ENCODE measurements at places on chromosomes 7 and 10. TPM values are rescaled to one million over a fixed set of nuclear protein-coding genes. Genes with fewer than 3 reads are reported as not detected.

The TAF5 gene
- total RNA-seq, result 4.7 TPM

The PNLIPRP1 gene
- total RNA-seq, result 1.2 TPM

The GIMAP5 gene
- 18.4 TPM for total RNA-seq

The AKR1C4 gene
- total RNA-seq, result not detected

The A1CF gene
- not detected for total RNA-seq

The ARID5B gene
- total RNA-seq, result 63.8 TPM

The GFRA1 gene
- total RNA-seq, result 65.8 TPM

DNA sequence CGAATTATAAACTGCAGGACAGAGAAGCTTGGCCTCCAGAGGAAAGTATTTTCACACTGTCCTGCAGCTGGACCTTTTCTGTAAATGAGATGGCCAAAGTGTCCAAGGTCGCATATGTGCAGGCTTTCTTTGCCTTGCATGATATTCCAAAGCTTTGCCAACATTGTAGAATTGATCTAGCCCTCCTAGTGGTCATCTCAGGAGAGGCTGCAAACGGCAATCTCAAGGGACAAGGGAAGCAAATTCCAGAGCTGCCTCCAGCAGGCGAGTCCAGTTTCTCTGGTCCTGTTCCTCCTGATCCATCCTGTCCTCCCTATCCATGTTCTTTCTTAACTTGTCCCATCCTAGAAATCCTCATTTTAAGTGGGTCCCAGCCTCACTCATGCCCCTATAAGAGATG lies 373.4 kb upstream of the PCDH15 start:
- no peak for DNase-seq

- DNase-seq, result no peak
Measured at GRCh38 chr7:127474457-127474856, 81.9 kb upstream of the ZNF800 start.

DNA sequence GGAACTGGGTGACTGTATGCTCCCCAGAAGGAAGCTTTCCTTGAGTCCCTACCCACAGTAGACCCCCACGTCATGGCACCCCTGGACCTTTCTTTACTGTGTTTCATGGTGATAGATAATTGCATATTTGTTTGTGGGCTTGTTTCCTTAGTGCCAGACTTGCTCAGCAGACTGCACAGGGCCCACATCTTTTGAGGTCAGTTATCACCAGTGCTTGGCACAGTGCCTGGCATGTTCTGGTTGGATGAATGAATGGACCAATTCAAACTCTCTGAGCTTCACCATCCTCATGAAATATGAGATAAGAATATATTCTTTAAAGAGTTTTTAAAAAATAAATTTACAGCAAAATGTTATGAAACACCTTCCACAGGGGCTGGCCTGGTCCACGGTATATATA lies 78.4 kb upstream of the EMX2 start:
- DNase-seq, result no peak

DNA sequence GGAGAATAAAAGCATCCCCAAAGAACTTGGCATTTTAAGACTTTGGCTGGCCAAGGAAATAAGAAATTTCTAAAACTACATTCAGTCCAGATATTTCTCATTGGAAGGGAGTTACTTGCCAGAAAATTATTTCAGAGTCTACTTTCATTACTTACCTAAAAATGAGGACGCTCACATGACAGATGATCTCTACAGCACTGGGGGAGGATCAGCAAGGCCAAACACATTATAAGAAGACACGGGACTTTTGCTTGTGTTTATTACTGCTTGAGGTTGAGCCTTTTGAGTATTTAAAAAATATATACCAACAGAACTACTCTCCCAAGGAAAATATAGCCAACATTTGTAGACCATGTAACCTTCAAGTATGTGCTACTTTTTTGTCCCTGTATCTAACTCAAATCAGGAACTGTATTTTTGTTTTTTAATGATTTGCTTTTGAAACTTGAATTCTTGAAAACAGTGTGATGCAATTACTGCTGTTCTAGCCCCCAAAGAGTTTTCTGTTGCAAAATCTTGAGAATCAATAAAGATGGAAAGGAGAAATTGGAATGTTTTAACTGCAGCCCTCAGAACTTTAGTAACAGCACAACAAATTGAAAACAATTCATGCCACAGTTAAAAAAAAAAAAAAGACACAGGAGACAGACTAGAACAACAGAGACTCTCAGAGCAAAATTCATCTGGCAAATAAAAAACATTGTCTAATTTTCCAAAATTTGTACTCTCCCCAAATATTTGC lies 128.1 kb downstream of the ZNF438 start:
- no peak for DNase-seq

DNA sequence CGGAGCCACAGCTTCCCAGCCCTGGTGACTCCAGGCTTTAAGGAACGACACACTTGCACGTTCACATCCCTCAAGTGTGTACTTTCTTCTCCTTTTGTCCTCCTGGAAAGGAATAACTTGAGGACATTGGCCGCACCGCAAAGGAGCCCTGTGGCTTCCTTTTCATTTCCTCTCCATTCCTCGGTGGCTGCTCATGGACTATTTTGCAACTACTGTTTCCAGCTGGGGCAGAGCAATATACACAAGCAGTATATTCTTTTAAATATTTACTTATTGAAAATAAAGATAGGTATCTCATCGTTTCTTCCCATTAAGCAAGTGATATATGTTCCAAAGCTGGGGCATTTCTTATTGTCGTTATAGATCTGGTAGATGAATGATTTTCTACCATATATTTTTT lies 97.2 kb upstream of the LYZL1 start:
- no peak for DNase-seq

- DNase-seq, result no peak
Measured at GRCh38 chr7:47721670-47722069, 139.8 kb upstream of the TNS3 start.

DNA sequence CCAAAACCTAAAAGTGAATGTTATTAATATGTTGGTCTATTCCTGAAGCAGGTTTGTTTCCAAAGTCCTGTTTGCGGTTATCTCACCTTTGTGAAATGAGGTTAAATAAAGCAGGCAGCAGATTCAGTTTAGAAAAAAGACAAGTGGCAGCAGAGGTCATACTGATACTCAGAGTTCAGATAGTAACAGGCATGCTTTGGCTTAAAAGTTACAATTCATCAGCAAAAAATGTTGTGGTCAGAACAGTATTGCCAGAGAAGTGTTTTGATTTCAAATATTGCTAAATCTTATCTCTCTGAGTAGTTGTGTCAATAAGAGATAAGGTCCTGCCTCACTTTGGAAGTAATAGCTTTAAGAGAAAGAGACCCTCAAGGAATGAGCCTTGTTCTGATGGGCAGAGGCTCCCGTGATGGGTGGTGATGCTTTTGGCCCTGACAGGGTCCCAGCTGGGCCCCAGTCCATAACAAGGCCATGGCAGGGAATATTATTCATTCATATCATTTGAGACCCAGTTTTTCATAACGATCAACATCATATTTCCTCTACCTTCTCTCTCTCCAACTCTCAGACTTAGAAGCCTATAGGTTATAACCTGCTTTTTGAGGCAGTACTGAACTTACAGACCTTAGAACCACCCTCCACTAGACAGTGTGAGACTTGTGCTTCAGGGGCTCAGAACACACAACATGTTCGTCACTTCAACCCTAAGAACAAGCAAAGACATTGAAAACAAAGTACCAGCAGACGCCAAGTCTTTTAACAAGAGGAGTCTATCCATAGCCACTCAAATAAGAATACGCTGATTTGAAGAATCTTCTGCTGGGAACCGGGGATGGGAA lies 58.5 kb upstream of the AHR start:
- DNase-seq, result no peak

DNA sequence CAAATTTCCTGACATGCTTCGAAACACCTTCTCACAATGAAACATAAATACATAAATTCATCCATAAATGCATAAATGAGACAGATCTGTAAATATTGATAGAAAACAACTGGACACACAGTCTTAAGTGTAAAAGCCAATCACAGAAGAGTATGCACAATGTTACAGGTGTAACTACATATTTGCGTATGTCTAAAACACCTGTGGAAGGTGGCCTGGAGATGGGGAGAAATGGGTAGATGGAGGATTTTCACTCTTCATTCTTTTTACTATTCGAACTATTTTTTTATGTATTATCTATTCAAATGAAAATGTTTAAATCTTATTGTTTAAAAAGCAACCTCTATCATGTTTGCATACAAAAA lies 860 bp downstream of the IQUB start:
- DNase-seq, result no peak

- no peak for DNase-seq
Measured at GRCh38 chr7:117955046-117955445, 81.8 kb upstream of the CTTNBP2 start.

- no peak for DNase-seq
Measured at GRCh38 chr7:29009947-29010346, 51.8 kb upstream of the TRIL start.

DNA sequence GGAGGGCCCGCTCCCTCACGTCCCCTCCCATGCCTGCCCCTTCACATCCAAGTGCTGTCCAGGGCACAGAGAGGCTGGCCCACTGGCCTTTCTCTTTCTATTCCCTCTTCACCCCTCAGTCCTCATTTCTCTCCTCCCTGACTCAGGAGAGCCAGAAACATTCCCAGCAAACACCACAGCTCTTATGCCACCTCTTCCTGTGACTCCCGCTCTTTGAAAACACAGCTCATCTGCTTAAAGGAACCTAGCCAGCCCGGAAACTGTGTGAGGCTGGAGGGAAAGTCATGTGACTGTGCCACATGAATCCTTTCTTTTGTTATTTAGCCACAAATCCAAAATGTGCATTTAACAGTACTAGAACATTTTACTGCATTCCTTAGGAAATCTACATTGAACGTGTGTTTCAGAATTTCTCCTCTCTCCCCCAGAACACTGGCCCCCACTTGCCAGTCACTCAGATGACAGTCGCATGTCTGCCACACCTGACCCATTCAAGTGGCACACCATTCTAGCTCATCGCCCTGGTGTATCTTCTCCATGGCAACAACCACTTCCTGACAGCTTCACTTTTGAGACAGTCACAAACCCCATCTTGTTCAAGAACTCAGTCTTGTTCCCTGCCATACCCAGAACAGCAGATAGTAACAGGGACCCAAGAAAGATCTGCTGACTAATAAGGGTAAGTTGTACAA lies 42.8 kb downstream of the GRB10 start:
- DNase-seq, result no peak

DNA sequence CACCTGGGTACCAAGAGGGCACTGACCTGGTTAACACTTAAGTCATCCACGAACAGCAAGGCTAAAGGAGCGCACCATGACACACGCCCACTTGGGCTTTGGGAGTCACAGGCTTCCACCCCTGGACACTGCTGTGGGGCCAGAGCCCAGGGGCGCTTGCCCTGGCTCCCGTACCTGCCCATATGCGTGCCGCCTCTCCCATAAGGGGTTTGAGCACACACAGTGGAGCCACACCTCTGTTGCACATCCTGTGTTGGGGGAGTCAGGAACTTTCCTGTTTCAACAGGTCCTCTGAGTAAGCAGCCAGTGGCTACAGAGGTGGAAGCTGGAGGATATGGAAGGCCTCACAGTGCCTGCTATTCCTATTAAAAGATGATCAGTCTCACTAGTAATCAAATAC lies 152.0 kb downstream of the REEP3 start:
- DNase-seq, result no peak

GRCh38 chr10:74186678-74187077 lies 35.7 kb downstream of the ADK start:
- DNase-seq, result no peak

DNA sequence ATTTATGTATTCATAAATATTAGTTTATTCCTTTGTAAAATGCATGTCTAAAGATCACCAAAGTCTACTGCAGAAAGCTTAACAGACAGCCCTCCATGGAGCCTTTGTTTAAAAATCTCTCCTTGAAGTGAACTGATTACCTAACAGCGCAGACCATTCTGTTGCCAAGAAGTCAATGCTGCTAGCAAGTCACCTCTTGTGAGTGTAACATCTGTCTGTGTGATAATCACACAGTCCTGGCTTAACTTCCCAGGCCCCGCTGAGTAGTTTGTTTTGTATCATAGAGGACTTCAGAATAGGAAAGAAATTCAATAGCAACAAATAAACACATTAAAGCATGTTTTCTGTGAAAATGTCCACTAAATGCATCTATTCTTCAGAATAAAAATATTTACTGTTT lies 435.3 kb upstream of the IGFBP3 start:
- DNase-seq, result no peak

DNA sequence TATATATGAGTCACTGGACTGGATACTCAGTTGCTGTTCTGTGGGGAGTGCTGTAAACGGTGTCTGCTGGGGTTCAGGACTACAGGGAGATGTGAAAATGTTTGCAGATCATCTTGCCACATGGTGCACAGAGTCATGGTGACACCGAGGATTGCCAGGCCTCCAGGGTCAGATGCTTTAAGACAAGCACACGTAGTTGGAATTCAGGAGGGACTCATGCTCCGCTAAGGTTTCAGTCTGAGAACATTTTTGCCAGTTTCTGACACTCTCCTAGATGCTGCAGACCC lies 211.3 kb downstream of the CXCL12 start:
- no peak for DNase-seq

DNA sequence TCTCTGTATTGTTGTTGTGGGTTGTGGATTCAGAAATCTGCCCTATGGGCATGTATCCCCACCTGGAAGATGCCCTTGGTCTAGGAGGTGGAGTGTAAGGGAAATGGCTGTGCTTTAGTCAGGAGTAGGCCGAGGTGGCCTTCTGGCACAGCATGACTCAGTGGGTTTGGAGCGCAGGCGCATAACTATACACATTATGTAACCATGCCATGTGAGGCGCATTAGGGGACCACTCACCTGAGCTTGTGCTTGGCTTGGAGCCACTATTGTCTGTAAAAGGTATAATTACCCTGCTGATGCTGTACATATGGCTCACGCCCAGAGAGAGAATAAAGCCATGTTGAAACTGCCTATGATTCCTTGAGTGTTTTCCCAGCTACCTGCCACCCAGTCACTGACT lies 20.6 kb upstream of the ADAMTS14 start:
- DNase-seq, result no peak

DNA sequence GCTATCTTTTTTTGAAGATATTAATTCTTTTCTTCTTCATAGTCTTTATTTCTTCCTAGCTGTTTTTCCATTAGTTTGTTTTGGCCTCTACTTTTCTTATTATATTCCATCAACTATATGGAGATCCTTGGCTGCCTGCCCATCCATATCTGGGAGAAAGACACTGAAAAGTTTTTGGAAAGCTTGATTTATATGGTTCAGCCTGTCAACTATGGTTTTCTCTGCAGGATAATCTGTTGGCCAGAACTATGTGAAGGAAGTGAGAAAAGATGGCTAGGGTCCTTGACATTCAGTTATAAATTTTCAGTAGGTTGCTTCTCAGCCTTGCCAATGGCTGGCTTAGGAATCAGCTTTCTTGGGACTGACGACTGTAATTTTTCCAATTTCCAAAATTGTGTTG lies 10.0 kb upstream of the CDK14 start:
- no peak for DNase-seq

DNA sequence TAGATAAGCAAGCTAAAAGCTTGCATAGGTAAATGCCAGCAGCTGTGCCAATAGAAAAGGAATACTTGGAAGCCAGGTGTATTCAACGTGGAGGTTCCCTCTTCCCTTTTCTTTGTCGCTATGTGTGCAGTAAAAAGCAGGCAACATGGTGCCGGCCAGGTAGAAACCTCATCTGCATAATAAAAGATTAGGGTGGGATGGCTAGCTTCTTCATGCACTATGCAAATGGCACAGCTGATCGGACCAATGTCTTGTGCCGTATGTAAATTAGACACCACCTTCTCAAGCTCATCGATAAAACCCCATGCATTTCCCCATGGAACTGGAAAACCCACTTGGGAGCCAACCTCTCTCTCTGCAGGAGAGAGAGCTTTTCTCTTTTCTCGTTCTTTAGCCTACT lies 150.9 kb upstream of the FOXK1 start:
- no peak for DNase-seq

GRCh38 chr7:100095704-100096103 lies 5.5 kb downstream of the MCM7 start:
- DNase-seq, result no peak
